ENCODE measurements at places on chromosomes 12 and 14.

DNA sequence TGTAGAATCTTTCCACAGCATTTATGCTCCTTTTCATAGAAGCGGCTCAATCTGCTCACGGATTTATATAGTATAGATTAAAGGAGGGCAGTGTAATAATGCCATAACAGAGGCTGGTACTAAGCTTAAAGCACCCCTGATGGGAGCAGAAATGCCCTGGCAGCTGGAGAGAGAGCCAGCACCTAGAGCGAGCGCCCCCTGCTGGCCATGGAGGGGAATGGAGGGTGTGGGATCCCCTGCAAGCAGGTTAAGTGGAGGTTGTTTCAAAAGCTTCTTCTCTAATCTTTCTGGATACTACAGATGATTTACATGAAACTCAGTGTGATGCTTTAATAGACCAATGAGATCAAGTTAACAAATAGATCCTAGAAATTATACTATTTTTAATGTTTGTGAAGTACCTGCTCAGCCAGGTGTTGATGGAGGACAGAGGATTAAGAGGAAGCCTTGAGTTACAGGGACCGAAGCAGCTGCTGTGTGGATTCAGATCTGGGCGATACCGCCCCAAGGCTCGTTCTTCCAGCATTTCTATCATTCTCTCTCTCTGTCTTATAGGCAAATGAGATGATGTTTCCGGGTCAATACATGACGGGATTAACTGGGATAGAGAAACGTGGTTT is 1519.3 kb upstream of the TMEM132C start:
- peak; percentile 16 for DNase-seq

DNA sequence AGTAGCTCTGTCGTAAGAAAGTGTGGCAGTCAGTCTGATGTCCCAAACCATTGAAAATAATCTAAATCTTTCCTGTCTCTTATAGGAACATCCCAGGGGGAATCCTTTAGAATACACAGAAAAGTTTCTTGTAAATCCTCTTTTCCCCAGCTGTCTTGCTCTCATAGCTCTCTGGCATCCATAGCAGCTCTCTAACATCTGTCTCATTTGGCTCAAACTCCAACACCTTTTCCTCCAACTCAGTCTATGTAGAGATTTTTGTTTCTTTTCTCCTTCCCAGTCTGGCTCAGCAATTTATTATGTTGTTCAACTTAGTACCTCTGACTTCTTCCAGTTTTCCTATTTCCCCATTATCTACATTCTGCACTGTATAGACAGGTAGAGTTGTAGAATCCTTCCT is 84.4 kb upstream of the NEDD1 start:
- DNase-seq: no peak

DNA sequence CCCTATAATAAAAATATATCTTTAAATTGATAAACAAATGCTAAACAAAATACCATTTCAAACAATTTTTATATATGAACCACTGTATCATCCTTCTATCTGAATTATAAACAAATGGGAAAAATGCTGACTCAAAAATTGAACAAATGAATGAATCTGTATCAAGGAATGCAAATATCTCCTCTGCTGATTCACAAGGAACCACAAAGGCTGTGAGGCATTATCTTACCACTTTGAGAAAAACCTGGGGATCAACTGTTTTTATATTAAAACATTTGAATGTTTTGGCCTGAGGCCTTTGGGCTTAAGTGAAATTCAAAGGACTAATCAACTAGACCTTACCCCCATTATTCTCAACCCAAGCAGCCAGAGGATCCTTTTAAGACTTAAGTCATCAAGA is 86.3 kb downstream of the EML5 start:
- DNase-seq: no peak

GRCh38 chr12:130729344-130729743 is 13.2 kb upstream of the RIMBP2 start:
- DNase-seq: no peak

GRCh38 chr12:111295176-111295575 is 73.7 kb downstream of the PHETA1 start:
- no peak for DNase-seq

DNA sequence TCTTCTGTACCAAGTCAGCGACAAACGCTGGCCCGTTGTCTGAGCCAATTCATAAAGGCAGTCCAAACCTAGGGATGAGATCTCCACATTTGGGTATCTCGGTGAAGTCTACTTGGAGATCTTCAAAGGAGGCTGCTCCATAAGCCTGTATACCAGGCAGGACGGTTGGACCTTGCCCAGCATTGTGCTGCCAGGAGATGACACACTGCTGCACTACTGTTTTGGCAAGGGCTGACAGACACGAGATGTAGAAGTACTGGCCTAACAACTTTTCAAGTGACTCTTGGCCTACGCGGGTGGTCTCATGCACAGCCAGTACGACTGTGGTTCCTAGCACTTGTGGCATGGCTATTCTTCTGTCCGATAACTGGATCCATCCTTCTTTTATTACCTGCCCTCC is 135.3 kb downstream of the SLC38A6 start:
- no peak for DNase-seq

- DNase-seq: no peak
Measured at GRCh38 chr12:53948650-53949593, 5.8 kb upstream of the HOXC12 start.

GRCh38 chr12:19633194-19633593 is 193.9 kb downstream of the AEBP2 start:
- no peak for DNase-seq

DNA sequence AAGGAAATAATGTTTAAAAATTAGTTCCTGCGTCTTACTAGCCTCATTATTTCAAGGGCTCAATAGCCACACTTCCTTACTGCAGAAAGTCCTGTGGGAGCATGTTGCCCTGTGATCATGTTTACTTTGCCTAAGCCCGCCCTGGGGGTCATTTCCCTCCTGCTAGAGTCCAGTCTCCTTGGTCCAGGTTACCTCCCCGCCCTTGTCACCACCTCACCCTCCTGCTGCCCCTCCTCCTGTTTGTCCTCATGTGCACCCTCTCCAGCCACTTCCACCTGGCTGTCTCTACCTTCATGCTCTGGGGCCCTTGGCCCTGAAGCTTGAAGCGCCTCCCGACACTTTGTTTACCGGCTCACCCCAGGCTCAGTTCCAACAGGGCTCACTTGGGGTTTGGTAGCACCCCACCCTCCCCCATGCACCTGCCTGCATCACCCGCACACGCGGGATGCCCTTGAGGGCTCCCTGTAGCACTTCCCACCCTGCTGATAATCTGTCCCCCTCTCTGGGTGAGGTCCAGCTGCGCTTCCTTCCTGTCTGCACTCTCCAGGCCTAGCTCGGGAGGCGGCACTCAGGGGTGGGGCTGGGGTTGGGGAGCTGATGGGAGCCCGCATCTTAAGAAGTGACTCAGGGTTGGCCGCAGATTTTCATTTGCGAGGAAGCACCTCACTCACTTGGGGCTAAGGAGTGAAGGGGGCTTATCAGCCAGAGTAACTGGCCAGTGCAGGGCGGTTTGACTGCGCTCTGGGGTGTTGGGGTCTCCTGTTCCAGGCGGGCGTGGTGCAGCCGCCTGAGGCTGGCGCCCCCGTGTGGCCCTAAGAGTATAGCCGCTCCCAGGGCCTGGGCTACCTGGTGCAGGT is 40.1 kb downstream of the SMIM41 start:
- DNase-seq: peak; percentile 35

DNA sequence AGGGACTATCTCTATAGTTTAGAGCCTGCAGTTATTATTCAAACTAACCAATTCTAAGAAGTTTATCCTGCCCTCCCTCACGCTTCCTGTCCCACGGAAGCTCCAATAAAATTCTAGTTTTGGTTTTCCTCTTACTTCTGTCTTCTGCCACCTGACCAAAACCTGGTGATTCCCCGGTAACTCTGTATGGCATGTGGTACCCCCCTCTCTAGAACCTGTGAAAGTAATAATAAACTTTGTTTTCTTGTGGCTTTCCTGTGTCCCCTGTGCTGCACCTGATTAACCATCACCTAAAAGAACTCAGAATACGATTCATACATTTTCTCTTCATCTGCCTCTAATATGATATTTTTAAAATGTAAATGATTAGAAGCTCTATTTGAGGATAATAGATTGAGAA is 379.8 kb downstream of the APAF1 start:
- DNase-seq: no peak

DNA sequence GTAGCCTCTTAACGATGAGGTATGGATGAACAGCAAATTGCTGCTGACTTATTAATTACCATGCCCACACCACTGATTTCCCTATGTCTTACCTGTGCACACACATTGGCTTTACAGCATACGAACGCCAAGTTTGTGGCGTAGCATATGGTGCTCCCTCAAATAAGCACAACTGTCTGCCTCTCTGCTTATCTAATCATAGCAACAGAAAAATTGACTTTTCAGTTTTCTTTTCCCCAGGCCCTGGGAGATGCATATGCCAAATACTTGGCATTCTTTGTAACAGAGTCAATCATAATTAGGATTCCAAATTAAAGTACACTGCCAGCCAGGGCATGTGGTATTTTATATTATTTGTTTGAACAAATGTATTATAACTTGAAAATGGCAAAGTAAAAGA is 625.5 kb downstream of the DIO2 start:
- no peak for DNase-seq

DNA sequence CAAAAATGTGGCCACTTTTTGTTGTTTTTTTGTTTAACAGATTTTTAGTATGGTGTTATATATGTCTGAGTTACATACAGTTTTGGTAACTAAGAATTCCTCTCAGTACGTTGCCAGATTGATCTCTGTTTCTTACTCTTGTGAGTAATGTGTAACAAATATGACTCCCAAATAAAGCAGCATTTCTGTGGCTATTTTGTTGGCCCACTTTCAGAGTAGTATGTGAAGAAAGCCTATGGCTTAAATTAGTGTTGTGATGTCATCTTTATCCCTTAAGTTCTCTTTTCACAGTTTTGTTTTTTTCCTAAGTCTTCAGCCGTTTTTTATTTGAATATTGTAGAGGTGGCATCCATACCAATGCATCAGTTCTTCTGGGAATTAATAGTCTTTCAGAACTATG is 10.7 kb downstream of the PCNX4 start:
- DNase-seq: no peak

GRCh38 chr12:12097891-12098690 is 27.4 kb downstream of the BCL2L14 start:
- no peak for DNase-seq

- no peak for DNase-seq
Measured at GRCh38 chr12:58416236-58416635, 474.9 kb downstream of the ATP23 start.

- DNase-seq: peak; percentile 33
Measured at GRCh38 chr12:111687255-111687654, 1.4 kb downstream of the ACAD10 start.

- peak; percentile 36 for DNase-seq
Measured at GRCh38 chr12:122980183-122981035, at the start of gene ARL6IP4. Gene ARL6IP4, plus strand, starts transcription at chr12:122980681. Its CDS starts 459 bp downstream, at chr12:122981140.

GRCh38 chr12:213527-213932 is 427 bp downstream of the SLC6A12 start:
- no peak for DNase-seq

DNA sequence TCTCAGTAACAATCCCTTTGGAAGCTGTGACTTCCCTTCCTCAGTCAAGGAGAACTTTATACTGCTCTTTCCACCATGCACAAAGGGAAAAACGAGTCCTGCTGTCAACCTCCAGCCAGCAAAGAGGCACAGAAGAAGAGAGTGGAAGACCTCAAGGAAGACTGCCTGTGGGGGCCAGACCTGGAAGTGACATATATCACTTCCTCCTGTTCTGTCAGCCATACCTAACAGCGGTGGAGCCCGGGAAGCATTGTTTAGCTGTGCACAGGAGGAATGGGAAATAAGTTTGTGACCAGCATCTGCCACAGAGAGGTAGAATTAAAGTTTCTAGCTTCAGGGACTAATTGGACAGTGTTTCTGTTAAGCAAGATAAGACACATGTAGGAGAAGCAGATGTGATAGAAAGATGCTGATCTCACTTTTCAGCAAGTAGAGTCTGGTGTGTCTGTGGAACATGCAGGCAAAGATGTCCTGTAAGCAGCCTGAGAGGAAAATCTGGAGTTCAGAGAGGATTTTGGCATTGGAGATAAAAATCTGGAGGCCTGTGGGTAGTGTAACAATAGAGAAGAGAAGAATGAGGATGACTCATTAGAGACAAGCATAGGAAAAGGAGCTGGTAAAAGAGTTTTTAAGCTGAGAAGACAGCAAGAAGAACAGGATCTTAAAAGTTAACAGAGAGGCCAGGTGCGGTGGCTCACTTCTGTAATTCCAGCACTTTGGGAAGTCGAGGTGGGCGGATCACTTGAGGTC is 141.6 kb upstream of the CPSF6 start:
- DNase-seq: no peak

GRCh38 chr12:38664661-38665269 is 240.6 kb downstream of the CPNE8 start:
- no peak for DNase-seq

- DNase-seq: no peak
Measured at GRCh38 chr14:55877942-55878341, 240.3 kb upstream of the PELI2 start.

DNA sequence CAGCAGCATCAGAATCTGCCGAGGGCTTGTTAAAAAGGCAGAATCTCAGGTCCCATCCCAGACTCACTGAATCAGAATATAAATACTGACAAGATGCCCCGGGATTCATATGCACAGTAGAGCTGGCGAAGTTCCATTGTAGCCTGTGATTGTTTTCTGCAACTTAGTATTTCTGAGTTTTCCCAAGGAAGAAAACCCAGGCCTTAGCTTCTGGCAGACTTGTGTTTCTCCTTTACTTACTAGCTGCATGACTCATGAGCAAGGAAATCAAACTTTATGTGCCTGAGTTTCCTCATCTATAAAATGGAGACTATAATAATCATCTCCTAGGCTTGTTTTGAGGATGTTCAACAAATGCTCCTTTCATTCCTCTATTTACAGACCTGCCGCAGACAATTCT is 278.5 kb upstream of the PLEKHG7 start:
- no peak for DNase-seq

- DNase-seq: no peak
Measured at GRCh38 chr14:94386085-94387031, 2.0 kb downstream of the SERPINA1 start.

- DNase-seq: no peak
Measured at GRCh38 chr12:7709969-7710675, 1.1 kb upstream of the DPPA3 start.

GRCh38 chr12:93848523-93849101 is 171.4 kb downstream of the CRADD start:
- DNase-seq: no peak

GRCh38 chr14:29805415-29806123 is 122.1 kb downstream of the PRKD1 start:
- DNase-seq: no peak

DNA sequence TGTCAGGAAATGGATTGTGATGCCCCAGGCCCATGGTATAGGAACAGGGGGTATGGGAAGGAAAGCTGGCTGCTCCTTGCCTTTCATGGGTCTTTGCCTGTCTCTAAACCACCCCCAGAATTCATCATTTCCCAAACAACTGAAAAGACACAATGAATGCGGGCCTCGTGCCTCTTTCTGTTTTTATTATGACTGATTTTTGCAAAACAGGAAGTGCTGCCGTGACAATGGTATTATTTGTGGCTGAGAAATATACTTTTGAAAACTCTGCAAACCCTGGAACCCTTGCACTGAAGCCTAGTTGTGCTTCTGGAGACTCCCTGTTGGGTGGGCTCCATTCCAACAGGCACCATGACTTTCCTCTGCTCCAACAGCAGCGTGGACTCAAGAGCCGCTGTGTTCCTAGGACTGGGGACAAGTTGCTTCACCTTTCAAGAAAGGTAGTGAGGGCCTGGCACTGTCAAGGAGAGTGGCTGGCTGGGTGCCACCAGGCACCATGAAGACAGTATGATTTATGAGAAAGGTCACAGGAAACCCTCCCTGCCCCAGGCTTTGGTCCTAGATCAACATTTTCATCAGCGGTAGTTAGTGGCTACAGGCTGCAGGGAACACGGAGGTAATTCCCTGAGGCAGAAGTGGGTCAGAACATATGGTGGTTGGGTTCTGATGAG is 4.8 kb upstream of the DGLUCY start:
- no peak for DNase-seq
